Foreskin keratinocyte (primary cell): ENCODE measurements at places on chromosomes 16 and 17.

- DNase-seq = peak; percentile 51
These were observed 20.5 kb upstream of the SPACA3 start for GRCh38 chr17:32971171-32971570.

DNA sequence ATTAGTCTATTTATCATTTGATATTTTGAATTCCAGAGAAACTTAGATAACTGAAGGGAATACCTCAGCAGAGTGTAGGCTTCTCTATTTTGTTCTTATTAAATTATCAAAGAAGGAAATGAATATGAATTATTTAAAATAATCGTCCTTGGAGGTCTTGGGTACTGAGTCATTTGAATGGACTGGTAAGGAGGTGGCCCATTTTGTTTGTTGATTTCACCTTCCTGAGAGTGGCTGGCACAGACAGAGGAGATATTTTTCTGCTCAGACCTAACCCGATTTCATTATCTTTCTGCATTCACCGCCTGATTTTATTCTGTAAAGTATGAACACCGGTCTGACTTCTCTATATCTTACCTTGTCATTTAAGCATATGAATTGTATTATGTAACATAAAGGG is 88.0 kb downstream of the USP22 start:
- DNase-seq = no peak

- DNase-seq = no peak
These were observed 98.1 kb upstream of the AXIN2 start for GRCh38 chr17:65659512-65659911.

DNA sequence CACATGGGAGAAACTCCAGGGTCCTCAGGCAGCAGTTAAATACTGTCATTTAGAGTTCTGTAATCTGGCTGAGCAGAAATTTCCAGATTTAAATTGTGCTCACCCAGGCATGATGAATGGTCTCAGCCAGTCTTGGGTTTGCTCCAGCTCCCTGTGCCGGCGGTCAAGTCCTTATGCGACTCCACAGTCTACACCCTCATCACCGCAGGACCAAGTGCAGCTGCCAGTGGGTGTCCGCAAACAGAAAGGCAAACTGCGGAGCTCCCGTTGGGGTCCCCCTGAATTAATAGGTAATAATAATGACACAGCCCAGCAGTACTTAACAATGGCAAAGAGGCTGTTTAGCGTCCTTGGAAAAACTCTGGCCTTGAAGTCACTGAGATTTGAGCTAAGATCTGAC is 3.9 kb upstream of the CACNG4 start:
- no peak for DNase-seq
